ENCODE measurements at places on chromosomes 11 and 22.

DNA sequence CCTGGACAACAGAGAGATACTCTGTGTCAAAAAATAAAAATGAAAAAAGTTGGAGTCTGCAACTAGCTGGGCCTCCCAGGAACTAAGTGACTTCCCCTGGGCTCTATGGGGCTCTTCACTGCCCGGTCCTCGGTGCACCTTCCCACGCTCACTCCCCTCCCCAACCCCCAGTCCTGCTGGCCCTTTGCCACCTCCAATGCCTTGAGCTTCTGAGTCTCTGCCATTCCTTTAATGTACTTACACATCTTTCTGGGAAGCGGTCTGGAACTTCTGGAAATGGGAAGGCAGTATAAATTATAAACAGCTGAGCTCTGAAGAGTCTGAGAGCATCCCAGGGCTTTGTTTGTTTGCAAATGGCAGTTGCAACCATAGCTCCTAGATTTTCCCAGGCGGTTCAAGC, 5.9 kb upstream of the BATF2 start:
- no peak for DNase-seq

DNA sequence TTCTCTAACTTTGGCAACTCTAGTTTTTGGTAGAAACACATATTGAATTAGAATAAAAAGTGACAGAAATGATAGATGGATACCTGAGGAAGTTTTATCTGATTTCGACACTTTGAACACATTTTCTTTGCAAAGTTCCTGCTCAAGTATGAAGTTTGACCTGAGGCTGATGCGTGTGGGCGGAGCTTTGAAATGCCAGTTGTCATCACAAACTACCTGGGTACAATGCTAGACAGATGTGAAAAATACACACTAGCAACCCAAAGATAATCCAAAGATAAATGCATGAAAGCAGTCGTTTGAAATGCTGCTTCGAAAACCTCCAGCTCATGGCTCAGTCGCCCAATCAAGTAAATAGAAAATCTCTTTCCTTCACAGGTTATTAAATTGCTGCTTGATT, 54.8 kb downstream of the CD44 start:
- DNase-seq = no peak

- no peak for DNase-seq
Measured at GRCh38 chr11:134988495-134988894, 576.5 kb upstream of the B3GAT1 start.

- DNase-seq = no peak
Measured at GRCh38 chr11:129141748-129142523, 50.2 kb downstream of the ARHGAP32 start.

- no peak for DNase-seq
Measured at GRCh38 chr11:119918347-119918746, 189.3 kb upstream of the NECTIN1 start.

- no peak for DNase-seq
Measured at GRCh38 chr22:25077964-25078363, 121.7 kb upstream of the CRYBB3 start.

- no peak for DNase-seq
Measured at GRCh38 chr11:113876798-113877669, 1.7 kb upstream of the USP28 start.

- DNase-seq = no peak
Measured at GRCh38 chr22:46967445-46968358, 205.3 kb downstream of the TBC1D22A start.

Measured in HAP-1 (cell line).